ENCODE measurements at places on chromosomes 3 and 15. TPM values are rescaled to one million over a fixed set of nuclear protein-coding genes. Genes with fewer than 3 reads are reported as not detected.

Gene AMOTL2
- total RNA-seq, result 145 TPM

Gene MAPK6
- total RNA-seq, result 38.1 TPM

Gene GABRA5
- total RNA-seq, result not detected

Gene TP63
- under 0.01 TPM for total RNA-seq

Gene NEK10
- 1.6 TPM for total RNA-seq

Gene NANOGP8
- not detected for total RNA-seq

Gene CYP1A2
- total RNA-seq, result not detected

Gene C2CD4A
- 1.3 TPM for total RNA-seq

Gene COLQ
- total RNA-seq, result 1.7 TPM

Gene CCR8
- not detected for total RNA-seq

Gene UQCC5
- total RNA-seq, result 4.7 TPM

Gene ZNF501
- 5.3 TPM for total RNA-seq

Gene FILIP1L
- 104 TPM for total RNA-seq

Gene SNX4
- total RNA-seq, result 34.3 TPM

Gene CSPG4
- total RNA-seq, result 4.7 TPM

Gene GOLGA8G
- total RNA-seq, result not detected

Gene IMPG2
- 0.16 TPM for total RNA-seq

Gene RBM6
- total RNA-seq, result 25.9 TPM

Gene GPR160
- 13.3 TPM for total RNA-seq

Gene SLC9C1
- 0.13 TPM for total RNA-seq

Gene SOX14
- total RNA-seq, result not detected

Gene EFHB
- total RNA-seq, result 0.25 TPM

Gene CEP70
- total RNA-seq, result 7.6 TPM

Gene AP2M1
- 554 TPM for total RNA-seq

Gene CTXN2
- total RNA-seq, result not detected

Gene RAB43
- total RNA-seq, result 23.5 TPM
